ENCODE measurements at places on chromosomes 5 and 9.

DNA sequence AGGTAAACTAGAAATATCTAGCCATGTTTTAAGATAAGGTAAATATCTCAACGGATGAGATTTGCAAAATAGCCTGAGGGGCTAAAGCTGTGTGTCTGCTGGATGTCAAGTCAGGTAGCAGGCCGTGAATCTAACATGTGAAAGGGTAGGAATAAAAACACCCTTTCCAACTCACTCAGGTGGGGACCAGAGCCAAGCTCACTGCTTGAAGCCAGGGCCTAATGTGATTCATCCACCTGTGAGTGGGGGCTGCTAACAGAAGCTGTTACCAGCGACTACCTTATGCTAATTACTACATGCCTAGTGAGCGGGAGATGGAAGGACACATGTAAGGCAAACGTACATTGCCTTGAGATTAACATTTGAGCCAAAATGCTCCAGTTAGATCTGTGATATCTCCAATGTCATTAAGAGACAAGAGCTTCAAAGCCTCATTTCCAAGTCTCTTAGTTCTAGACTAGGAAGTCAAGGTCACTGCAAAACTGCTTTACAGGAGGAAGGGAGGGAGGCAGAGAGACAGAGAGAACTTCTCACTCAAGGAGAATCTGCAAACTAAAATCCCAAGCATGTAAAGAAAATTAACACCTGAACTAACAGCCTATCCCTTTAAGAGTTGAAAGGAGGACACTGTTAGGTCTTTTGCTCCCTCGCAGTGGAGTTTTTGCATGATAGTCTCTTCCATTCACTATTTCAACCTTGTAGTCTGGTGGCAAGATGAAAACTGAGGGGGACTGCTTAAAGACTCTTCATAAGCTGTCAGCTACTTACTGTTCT, 141.6 kb upstream of the RPS23 start:
- H3K36me3 ChIP-seq, result no peaks in the 10 kb centered on the region
- no peaks in the 10 kb centered on the region for H3K27me3 ChIP-seq
- no peak for DNase-seq
- no peak overlapping the region for H3K4me3 ChIP-seq
- H3K4me1 ChIP-seq, result peaks cover 2% of the 10 kb centered on the region

DNA sequence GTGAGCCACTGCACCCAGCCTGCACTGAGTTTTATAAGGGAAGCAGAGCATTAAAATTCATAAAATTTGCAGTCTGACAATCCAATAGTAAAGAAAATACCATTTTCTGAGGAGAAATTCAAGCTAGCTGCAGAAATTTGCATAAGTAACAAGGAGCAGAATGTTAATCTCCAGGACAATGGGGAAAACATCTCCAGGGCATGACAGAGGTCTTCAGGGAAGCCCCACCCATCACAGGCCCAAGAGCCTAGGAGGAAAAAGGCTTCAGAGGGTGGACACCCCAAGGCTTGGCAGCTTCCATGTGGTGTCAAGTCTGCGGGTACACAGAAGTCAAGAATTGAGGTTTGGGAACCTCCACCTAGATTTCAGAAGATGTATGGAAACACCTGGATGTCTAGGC, 37.6 kb upstream of the MELK start:
- H3K27me3 ChIP-seq, result no peaks in the 10 kb centered on the region
- no peaks in the 10 kb centered on the region for H3K36me3 ChIP-seq
- no peaks in the 10 kb centered on the region for H3K4me1 ChIP-seq
- no peak overlapping the region for H3K4me3 ChIP-seq

DNA sequence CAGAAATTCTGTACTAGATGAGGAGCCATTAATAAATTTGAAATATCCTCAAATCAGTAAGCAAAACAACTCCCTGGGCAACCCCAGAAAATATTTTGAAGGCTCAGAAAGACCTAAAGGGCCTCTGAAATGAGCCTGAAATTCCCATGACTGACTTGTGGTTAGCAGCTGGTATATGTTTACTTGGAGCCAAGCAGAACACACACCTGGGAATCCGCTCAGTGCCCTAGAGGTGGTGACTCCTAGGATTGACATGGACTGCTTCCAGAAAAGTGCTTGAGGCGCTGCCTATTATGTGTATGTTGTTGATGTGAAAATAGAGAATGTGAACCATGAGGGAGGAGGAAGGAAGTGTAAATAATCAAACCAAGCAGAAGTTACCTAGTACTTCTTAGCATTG, 14.7 kb downstream of the RFK start:
- H3K27me3 ChIP-seq, result no peaks in the 10 kb centered on the region
- no peaks in the 10 kb centered on the region for H3K36me3 ChIP-seq
- H3K27ac ChIP-seq, result no peak overlapping the region

GRCh38 chr9:108463932-108464606, 391.7 kb downstream of the ACTL7B start:
- no peak overlapping the region for H3K27ac ChIP-seq
- peaks cover 4% of the 10 kb centered on the region for H3K4me1 ChIP-seq
- no peaks in the 10 kb centered on the region for H3K36me3 ChIP-seq

DNA sequence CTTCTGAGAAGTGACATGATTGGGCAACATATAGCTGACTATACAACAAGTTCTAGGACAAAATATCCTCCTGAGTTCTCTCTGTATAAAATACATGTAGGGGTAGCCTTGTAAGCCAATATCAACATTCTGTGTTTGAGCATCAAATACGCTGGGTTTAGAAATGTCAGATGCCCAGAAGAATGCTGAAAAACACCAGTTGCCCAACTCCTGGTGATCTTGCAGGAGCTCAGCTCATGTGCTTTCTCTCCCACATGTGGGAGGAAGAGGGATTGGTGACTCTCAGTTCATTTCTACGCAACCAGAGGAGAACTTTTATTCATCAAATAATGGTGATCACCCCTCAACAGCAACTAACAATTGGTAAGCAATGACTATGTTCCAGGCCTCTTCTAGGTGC, 810.9 kb upstream of the ACO1 start:
- no peak for DNase-seq
- no peak overlapping the region for H3K4me3 ChIP-seq
- H3K27ac ChIP-seq, result no peak overlapping the region
- H3K36me3 ChIP-seq, result no peaks in the 10 kb centered on the region
- H3K27me3 ChIP-seq, result no peaks in the 10 kb centered on the region
- H3K4me1 ChIP-seq, result no peaks in the 10 kb centered on the region

DNA sequence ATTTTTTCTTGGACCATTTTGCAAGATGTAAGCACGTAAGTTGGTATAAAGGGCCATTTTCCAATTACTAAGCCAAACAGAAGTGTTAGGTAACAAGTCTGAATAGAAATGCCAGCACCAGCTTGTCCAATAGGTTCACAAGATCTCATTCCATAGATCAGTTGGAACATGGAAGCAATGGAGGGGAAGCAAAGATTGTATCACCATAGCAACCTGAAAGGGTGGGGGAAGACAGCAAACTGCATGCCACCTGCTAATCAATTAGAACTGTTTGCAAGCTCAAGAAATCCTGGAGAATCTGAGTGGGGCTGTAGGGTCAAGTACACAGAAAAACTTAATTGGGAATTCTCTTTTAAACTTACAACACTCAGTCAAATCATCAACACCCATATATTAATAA, 264.9 kb upstream of the EFNA5 start:
- H3K4me1 ChIP-seq, result no peaks in the 10 kb centered on the region
- H3K27me3 ChIP-seq, result no peaks in the 10 kb centered on the region
- no peak overlapping the region for H3K27ac ChIP-seq
- no peak overlapping the region for H3K4me3 ChIP-seq
- DNase-seq, result no peak
- H3K36me3 ChIP-seq, result no peaks in the 10 kb centered on the region

GRCh38 chr5:151179489-151179840, 21.9 kb upstream of the ANXA6 start:
- H3K4me1 ChIP-seq, result no peaks in the 10 kb centered on the region
- no peaks in the 10 kb centered on the region for H3K36me3 ChIP-seq
- H3K4me3 ChIP-seq, result no peak overlapping the region
- DNase-seq, result no peak
- no peak overlapping the region for H3K27ac ChIP-seq

GRCh38 chr9:101453776-101454570, 18.4 kb upstream of the ALDOB start:
- DNase-seq, result no peak
- H3K4me1 ChIP-seq, result no peaks in the 10 kb centered on the region
- no peak overlapping the region for H3K4me3 ChIP-seq
- H3K27me3 ChIP-seq, result no peaks in the 10 kb centered on the region
- H3K36me3 ChIP-seq, result no peaks in the 10 kb centered on the region

DNA sequence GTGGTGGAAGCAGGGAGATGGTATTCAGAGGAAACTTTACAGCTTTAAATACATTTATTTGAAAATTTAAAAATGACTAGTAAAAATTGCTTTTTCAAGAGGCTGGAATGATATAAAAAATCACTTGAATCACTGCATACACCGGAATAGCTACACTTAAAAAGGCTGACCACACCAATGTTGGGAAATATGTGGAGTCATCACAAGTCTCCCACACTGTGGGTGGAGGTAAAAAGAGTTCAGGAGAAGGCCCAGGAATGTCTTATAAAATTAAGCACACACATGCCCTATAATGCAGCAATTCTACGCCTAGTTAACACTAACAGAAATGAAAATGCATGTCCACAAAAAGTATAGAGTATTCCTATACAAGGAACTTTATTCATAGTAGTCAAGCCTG, 198.1 kb downstream of the ROR2 start:
- no peaks in the 10 kb centered on the region for H3K36me3 ChIP-seq
- no peaks in the 10 kb centered on the region for H3K4me1 ChIP-seq
- DNase-seq, result no peak

GRCh38 chr5:91048073-91048472, 335.0 kb downstream of the ARRDC3 start:
- H3K27me3 ChIP-seq, result no peaks in the 10 kb centered on the region
- H3K4me3 ChIP-seq, result no peak overlapping the region
- no peaks in the 10 kb centered on the region for H3K4me1 ChIP-seq
- no peaks in the 10 kb centered on the region for H3K36me3 ChIP-seq
- H3K27ac ChIP-seq, result no peak overlapping the region

GRCh38 chr9:37187292-37187691, 66.9 kb downstream of the ZCCHC7 start:
- no peak for DNase-seq
- H3K36me3 ChIP-seq, result no peaks in the 10 kb centered on the region
- no peaks in the 10 kb centered on the region for H3K27me3 ChIP-seq
- no peaks in the 10 kb centered on the region for H3K4me1 ChIP-seq
- no peak overlapping the region for H3K4me3 ChIP-seq

DNA sequence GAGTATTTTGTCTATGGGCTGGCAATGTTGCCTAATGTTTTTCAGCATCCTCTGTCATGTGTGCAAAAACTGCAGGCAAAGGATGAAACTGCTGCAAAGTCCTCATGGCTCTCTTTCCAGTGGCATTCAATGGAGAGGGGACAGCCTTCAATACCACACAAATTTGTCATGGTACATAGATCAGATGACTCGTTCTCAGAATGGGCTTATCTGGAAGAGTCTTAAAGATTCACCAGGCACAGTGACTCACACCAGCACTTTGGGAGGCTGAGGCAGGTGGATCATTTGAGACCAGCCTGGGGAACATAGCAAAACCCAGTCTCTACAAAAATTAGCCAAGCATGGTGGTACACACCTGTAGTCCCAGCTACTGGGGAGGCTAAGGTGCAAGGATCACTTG, 5.3 kb downstream of the CDKN2AIPNL start:
- no peak overlapping the region for H3K4me3 ChIP-seq
- no peaks in the 10 kb centered on the region for H3K36me3 ChIP-seq
- no peak overlapping the region for H3K27ac ChIP-seq
- DNase-seq, result no peak
- H3K4me1 ChIP-seq, result peaks cover 5% of the 10 kb centered on the region
- no peaks in the 10 kb centered on the region for H3K27me3 ChIP-seq

- H3K4me3 ChIP-seq, result no peak overlapping the region
- H3K4me1 ChIP-seq, result peaks cover 17% of the 10 kb centered on the region
- no peaks in the 10 kb centered on the region for H3K36me3 ChIP-seq
- no peak overlapping the region for H3K27ac ChIP-seq
Observed at GRCh38 chr9:95070549-95071021, 246.9 kb downstream of the FANCC start.

- H3K27me3 ChIP-seq, result no peaks in the 10 kb centered on the region
- H3K4me3 ChIP-seq, result no peak overlapping the region
- no peaks in the 10 kb centered on the region for H3K36me3 ChIP-seq
Observed at GRCh38 chr5:74461251-74461650, 179.3 kb downstream of the ENC1 start.

DNA sequence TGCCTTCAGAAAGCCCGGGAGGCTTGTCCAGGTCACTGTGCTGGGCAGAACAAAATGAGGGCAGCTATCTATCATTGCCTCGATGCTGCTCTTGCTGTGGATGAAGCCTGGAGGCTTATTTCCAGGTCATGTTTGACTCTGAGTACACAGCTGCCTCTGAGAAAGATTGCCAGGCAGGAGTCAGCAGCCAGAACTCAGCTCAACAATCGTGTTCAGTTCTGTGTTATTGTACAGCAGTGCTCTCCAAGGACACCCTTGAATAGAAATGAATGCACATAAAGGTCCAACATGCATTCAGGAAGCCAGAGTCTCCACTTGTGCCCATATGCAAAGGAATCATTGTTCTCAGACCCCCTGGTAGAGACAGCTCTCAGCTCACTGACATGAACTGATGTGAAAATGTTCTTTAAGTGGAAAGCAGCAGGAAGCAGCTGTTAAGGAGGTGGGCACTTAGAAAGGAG, 61.7 kb upstream of the ZFR start:
- no peaks in the 10 kb centered on the region for H3K36me3 ChIP-seq
- no peaks in the 10 kb centered on the region for H3K27me3 ChIP-seq
- H3K4me3 ChIP-seq, result no peak overlapping the region
- H3K27ac ChIP-seq, result no peak overlapping the region
- H3K4me1 ChIP-seq, result peaks cover 12% of the 10 kb centered on the region

DNA sequence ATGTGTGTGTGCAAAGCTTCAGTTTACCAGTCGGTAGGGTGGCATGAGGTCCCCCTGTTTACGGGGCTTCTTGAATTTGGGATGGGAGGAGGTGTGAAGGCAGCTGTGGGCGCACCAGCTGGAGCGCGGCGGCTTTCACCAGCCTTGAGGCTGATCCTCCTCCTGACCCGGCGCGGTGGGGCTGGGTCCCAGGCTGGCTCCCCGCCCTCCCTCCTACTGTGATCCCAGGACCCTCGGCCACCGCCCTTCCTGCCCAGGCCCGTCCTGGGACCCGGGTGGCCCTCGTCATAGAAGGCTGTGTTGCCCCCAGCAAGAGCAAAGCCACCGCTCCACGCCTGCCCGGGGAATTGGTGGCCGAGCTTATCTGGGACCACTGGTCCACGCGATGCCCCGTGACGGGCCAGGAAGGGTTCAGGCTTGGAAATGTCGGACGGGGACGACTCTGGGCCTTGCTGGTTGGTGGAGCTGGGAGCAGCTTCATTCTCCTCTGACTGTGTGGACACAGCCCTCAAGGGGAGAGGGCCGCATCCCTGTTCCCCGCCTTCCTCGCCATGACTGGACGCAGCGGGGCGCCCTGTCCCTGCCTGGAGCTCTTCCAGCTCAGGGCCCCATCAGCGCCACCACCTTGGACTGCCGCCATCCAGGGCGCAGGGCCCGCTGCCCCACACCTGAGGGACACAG, 271.1 kb upstream of the IRX1 start:
- no peaks in the 10 kb centered on the region for H3K36me3 ChIP-seq
- H3K4me3 ChIP-seq, result no peak overlapping the region
- no peak overlapping the region for H3K27ac ChIP-seq
- H3K27me3 ChIP-seq, result no peaks in the 10 kb centered on the region
- DNase-seq, result no peak
- H3K4me1 ChIP-seq, result no peaks in the 10 kb centered on the region

All from ovary (tissue), 10 donors.